ENCODE measurements at places on chromosomes 5 and 9.

DNA sequence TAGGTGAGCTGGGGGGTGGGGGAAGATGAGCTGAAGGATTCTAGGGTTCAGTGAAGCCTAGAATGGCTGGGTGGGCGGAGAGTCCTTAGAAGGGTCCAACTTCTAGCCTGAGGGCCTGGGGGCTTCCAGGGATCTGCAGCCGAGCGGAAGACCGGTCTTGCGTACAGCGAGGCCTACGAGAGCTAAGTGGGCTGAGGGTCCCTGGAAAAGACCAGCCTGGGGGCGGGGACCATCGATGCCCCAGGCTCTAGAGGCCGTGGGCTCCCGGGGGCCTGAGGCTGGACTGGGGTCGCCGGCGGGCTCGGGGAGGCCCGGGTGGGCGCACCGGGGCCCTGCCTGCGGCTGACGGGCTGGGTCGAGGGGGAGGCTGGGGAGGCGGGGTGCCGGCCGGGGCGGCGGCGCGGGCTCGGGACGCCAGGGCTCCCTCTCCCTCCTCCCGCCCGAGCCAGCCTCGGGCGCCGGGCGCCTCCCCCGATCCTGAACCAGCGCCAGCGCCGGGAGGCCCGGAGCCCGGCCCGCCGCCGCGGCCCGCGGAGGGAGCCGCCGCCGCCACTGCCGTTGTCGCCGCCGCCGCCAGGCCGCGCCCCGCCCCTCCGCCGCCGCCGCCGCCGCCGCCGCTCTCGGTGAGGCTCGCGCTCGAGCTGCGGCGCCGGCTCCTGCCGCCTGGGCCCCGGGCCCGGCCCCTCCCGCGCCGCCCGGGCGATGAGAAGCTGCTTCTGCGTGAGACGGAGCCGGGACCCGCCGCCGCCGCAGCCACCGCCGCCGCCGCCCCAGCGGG is at the start of gene MVB12B:
MVB12B (plus strand) TSS at position 602 of the 778 bp plus-strand sequence; CDS start at position 703, 101 bp downstream.
- DNase-seq = no peak

DNA sequence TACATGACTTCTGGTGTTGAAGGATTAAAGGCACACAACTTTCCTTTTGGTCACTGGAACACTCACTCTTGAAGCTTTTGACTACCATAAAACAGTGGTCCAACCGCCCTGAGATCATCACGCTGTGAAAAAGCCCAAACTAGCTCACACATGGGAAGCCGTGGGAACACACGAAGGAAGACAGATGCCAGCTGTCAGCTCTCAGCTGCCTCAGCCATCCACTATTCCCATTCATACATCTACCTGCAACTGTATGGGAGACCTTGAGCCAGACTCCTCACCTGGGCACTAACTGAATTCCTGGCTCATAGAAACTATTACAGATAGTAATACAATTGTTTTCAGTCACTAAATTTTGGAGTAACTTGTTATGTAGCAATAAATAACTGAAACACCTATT is 246.1 kb downstream of the MSX2 start:
- no peak for DNase-seq

- DNase-seq = no peak
These were observed 42.2 kb downstream of the ANKH start for GRCh38 chr5:14829396-14829795.

GRCh38 chr9:124598048-124598447 is 90.8 kb upstream of the NR5A1 start:
- DNase-seq = no peak

DNA sequence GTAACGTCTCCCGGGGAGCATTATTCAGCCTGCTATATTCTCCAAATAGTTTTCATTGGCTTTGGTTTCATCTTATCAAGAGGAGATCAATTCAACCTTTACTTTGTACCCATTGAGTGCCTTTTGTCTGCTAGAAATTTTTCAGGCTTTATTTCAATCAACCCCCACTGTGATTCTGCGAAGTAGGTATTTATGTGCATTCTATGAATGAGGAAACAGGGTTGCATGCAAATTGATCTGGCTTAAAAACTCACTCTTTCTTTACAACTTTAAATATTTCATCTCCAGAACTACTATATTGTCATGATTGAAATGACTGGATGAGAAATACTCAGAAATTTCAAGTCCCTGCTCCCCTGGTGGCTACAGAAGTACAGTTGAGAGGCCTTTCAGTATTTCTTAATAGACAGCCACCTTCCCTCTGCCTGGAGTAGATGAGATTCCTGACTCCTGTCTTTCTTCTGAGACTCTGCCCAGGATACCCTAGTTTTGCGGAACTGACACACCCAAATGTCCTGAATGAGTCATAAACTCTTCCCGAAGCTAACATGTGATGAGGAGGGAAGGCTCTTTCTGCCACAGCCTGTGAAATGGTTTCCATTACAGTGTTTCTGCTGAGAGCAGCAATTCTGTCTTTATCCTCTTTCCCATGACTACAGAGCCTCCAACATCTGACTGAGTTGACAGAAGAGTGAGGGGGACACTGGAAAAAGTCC is 52.6 kb upstream of the TNC start:
- no peak for DNase-seq

DNA sequence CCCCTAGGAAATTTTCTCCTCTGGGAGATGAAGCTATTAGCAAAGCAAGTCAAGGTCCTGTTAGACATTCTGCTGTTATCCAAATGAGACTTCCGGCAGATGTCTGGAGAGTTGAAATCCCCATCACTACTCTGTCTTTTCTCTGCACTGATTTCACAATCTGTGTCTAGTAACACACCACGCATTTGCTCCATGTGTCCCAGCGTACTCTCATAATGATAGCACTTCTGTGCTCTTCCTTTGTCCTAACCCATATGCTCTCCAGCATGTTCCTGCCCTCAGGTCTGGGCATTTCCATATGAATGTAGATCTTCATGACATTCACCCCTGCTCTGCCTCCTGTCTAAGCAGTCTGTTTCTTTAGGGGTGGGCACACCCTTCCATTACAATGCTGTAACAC is 1949.0 kb upstream of the WWC1 start:
- no peak for DNase-seq

GRCh38 chr5:57711471-57711870 is 228.9 kb upstream of the ACTBL2 start:
- DNase-seq = no peak

GRCh38 chr9:127347831-127348776 is 48.9 kb upstream of the SLC2A8 start:
- DNase-seq = no peak

DNA sequence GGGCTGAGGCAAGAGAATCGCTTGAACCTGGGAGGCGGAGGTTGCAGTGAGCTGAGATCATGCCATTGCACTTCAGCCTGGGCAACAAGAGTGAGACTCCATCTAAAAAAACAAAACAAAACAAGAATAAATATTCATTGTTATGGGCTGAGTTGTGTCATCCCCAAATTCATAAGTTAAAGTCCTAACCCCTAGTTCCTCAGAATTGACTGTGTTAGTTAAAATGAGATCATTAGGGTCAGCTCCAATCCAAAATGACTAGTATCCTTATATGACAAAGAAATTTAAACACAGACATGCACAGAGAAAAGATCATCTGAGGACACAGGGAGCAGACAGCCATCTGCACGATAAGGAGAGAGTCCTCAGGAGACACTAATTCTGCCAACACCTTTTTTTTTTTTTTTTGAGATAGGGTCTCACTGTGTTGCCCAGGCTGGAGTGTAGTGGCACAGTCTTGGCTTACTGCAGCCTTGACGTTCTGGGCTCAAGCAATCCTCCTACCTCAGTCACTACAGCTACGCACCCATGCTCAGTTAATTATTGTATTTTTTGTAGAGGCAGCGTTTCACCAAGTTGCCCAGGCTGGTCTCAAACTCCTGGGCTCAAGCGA is 32.1 kb upstream of the GCNT1 start:
- no peak for DNase-seq

GRCh38 chr5:135391116-135391868 is 7.7 kb downstream of the MACROH2A1 start:
- DNase-seq = no peak

DNA sequence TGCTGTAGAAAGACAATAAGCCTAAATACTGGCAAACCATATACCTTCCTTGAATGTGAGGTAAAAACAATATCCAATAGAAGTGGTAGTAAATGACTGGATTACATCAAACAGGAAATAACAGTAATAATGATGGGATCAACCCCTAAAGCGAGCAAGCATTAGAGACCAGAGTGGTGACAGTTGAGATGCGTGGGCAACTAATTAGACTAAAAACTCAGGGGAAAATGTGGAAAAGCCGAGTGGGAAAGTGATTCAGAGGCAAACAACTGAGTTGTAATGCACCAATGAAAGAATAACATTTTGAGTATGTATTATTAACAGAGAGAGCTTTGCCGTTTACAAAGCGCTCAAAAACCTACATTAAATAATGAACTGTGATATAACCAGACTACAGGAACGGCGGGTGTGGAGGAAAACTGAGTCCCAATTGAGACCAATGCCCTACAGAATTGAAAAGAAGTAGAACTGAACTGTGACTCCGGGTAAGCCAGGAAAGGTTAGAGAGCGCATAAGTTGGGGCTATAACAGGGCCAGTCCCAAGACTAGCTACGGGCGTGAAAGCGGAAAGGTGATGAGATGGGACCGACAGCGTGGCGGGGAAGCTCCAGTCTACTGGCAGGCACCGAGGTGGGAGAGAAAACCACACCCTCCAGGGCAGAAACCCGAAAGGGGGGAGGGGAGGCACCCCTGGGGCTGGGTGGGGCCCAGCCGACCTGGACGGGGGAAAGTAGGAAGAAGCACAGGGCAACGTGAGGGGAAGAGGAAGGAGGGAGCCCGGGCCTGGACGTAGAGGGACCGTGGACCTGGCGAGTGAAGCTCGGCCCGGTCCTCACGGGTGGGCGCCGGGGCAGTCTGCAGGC is 592 bp downstream of the UBAP2 start:
- no peak for DNase-seq

DNA sequence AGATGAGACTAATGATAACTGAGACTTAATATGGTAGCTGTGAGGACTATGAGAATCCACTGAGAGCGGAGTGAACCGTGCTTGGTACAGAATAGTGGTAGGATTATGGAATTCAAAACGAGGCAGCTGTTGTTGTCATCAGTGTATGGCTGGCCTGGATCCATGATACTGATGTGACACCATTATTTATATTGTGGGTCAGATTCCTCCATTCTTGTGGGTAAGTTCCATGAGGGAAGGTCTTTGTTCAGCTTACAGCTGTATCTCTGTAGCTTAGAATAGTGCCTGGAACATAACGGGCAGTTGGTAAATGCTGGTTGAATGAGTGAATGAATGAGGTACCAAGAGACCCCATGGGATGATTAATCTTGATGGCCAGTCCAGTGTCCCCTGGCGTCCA is 61.8 kb downstream of the ACER2 start:
- DNase-seq = no peak

DNA sequence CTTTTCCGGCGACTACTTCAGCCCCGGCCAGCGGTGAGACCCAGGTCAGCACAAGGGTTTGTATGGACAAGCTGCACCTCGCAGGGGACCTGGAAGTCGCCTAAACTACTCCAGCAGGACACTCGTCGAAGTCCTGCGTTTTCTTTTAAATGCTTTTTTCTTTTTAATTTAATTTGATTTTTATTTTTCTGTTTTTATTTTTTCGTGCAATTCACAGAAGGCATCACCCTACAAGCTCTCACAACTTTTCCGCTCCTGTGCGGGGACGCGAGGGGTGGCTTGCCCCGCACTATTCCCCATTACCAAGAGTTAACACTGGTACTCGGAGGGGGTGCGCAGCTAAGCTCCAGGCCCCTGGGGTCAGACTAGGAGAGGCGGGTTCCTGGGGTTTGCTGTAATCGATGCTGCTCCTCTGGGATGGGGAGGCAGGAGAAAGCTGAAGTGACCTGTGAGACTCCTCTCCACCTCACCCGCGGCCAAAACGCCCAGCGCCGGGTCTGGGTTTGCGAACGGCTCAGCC is 1.3 kb downstream of the EDIL3 start:
- DNase-seq = no peak

DNA sequence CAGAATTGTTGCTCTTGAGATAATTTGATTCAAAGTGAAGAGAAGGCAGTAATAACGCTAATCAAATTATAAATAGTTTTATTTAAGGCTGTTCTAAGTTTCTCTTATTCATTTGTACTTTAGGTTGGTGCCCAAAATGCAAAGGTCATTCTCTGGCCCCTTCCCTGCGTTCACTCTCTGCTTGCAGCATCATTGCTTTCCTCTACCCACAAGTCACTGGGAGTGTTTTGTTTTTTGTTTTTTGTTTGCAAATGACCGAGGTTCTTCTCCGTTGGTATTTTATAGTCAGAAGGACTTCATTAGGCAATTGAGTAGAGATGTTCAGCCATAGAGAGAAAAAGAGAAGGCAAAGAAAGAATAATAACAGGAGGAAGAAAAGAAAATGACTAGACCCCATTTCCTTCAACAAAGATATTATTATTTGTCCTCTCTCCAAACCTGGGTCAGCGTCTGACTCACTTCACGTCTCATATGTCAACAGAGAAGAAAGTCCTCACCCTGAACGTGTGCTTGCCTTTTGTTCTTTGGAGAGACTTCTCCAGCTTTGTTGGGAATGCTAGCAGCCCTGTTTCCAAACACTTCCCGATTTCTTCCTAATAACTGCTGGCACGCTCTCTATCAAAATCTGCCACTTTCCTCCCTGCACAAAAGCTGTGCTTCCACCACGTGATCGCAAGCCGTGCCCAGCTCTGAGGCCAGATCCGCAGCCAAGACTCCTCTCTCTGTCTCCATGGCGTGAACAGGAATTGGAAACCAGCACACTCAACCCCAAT is 119.8 kb downstream of the EBF1 start:
- no peak for DNase-seq

- DNase-seq = no peak
These were observed 81.6 kb downstream of the ADAMTS16 start for GRCh38 chr5:5221724-5222123.

DNA sequence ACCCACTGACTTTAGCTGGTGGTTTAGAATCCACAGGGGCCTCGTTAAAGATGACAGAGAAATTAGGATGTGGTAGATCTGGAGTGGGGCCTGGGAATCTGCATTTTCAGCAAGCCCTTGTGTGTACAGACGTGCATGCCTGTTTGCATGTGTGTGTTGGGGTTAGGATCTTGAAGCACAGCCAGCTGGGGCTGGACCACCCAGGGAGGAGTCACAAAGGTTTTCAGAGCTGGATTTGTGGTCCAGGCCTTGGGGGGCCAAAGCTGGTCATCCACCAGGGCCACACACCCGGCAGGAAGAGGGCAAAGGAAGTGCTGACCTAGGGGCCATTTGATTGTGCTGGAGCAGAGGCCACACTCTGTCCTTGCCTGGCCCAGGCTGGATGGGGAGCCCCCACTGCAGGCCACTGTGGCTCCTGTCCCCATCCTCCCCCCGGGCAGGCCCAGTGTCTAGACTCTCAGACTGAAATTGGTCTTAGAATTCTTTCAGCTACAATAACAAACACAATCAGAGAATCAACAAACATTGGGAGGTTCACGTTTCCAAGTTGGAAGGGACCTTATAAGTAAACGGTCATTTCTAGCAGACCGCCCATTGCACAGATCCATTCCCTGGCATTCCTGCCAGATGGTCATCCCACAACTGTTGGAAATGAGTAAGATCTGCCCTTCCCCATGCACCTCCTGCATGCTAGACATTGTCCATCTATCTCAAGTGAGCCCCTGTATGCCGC is 10.3 kb downstream of the CDX1 start:
- no peak for DNase-seq
